ENCODE measurements at places on chromosomes 2 and 18. TPM values are rescaled to one million over a fixed set of nuclear protein-coding genes. Genes with fewer than 3 reads are reported as not detected.

DNA sequence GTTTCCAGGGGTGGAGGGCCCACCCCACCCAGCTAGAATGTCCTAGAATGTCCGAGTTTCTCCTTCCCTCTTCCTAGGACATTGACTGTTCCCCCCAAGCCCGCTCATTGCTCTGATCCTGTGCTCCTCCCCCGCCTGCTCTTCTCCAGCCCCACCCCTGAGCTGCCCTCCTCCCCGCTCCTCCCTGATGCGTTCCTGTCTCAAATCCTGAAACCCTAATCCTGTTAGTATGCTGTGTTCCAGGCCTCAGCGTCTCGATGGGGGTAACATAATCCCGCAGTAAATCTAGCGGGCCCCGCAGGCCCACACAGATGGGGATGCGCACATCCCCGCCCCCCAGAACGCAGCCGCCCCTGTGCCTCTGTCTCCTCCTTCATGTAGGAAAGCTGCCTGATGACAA, 51.3 kb downstream of the NRP2 start:
- no peak for DNase-seq

DNA sequence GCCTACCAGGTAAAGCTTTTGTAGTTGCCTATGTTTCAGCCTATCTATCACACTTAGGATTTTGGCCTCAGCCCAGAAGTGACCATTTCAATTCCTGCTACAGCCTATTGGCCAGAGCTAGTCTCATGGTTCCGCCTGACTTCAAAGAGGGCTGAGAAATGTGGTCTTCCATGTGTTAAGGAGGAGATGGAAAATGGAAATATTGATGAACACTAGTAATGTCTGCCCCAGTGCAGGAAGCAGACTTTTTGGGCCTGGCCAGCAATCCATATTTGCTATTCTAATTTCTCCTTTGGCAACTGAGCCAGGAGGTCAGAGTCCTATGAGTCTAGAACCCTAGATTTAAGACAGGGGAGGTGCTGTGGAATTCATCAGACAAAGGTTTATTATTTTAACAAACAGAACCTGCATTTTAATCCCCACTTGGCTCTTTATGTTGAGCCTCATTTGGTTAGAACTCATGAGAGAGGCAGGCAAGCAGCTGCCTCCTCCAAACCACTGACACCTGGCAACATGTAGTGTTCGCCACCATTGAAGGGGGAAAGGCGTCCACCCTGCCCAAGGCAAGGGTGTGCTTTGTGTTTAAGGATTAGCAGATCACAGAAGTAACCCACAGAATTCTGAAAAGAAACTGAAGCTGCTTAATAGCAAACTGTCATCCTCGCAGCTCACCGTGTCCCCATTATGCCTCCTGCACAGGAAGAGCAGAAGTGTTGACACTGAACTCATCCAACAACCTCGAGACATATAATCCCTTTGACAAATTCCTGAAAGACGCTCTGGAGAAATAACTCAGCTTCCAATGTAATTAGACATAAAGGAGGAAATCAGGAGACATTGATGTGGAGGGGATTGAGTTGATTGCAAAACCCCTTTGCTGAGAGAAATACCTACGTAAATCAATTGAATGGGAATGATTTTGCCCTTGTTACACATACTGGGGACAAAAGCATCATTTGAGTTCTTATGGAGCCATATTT, 47.7 kb upstream of the SCG2 start:
- DNase-seq: no peak

GRCh38 chr2:239295377-239296019, 105.3 kb downstream of the HDAC4 start:
- DNase-seq: no peak

DNA sequence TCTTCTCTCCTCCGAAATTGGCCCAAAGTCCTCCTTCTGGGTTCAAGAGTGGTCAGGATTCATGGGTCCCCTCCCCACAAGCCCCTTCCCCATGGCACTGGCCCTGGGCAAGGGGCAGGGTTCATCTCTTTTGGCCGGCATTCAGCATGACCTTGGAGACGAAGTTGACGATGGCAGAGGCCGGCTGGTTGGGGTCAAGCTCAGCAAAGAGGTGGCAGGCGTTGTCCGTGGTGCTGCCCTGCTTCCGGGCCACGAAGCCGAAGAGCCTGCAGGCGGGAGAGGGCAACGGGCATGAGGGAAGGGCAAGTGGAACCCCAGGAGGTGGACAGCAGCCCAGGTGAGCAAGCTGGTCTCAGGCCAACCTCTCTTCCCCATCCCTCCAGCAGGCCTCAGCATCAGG, 198.5 kb downstream of the TNS1 start:
- no peak for DNase-seq

- no peak for DNase-seq
Observed at GRCh38 chr2:42922790-42923579, 130.6 kb upstream of the HAAO start.

The CXCR1 gene
- polyA plus RNA-seq: 0.08 TPM

GRCh38 chr18:7681298-7681697, 114.2 kb downstream of the PTPRM start:
- no peak for DNase-seq

- no peak for DNase-seq
Observed at GRCh38 chr2:172655838-172656573, 79.6 kb upstream of the RAPGEF4 start.

- DNase-seq: no peak
Observed at GRCh38 chr18:49137093-49137492, 186.3 kb upstream of the SMAD7 start.

DNA sequence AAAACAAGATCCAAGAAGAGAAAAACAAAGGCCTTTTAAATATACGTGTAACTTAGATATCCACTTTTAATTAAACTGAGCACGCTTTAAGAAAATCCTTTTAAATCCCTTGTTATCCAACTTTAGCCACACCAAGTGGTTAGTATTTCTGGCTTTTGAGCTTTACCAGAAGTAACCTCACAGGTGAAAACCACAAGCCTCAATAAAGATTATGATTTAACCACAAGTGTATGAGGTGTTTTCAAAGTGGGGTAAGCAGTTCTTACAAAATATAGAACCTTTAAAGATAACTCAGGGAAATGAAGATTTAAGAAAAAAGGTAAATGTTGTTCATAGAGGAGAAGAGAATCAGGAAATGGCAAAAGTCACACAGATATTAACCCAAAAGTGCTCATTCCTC, 58.4 kb upstream of the CDCA7 start:
- DNase-seq: peak; percentile 16

- no peak for DNase-seq
Observed at GRCh38 chr2:136015699-136016098, 30.3 kb upstream of the DARS1 start.

The GKN2 gene
- polyA plus RNA-seq: not detected

The BMP10 gene
- polyA plus RNA-seq: not detected

DNA sequence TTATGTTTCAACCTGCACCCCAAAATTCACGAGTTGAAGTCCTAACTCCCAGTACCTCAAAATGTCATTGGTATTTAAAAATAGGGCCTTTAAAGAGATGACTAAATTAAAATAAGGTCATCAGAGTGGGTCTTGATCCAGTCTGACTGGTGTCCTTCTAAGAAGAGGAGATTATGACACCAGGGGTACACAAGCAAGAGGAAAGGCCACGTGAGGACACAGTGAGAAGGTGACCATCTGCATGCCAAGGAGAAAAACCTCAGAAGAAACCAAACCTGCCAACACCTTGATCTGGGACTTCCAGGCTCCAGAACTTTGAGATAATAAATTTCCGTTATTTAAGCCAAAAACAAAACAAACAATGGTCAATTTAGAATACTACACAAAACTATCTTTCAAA, 22.6 kb downstream of the ROCK2 start:
- no peak for DNase-seq

The GCKR gene
- polyA plus RNA-seq: not detected

The NCKAP5 gene
- polyA plus RNA-seq: not detected

DNA sequence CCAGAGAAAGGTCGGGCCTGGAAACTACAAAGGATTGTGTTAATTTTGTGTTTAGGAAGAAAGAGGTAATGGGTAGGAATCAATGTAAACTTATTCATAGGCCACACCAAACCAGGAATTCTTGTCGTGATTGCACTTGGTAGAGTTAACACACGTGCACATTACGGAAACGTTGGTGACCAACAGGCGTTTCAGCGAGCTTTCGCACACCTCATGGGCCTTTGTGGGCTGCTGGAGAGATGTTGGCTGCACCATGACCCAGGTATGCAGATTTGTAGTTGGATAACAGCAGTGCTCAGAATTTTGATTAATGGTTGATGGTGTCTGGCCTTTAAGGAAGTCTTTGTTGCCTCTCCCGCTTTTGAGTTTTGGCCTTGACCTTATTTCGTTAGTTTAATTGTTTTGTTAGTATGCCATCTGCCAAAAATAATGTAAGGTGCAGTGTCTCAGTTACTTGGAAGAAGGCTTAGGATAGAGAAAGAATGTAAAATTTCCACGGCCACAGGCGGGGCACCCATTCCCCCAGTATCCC, 1.9 kb downstream of the ZNF236 start:
- no peak for DNase-seq

The CSRNP3 gene
- not detected for polyA plus RNA-seq
